ENCODE measurements at places on chromosomes 12 and 14.

- DNase-seq, result no peak
Measured at GRCh38 chr12:113436586-113436985, 14.4 kb downstream of the SDSL start.

GRCh38 chr12:70664465-70664881, 27.2 kb upstream of the PTPRB start:
- DNase-seq, result peak; percentile 7

- DNase-seq, result no peak
Measured at GRCh38 chr12:97754306-97754705, 291.7 kb downstream of the RMST start.

GRCh38 chr12:132085291-132085635, 58.9 kb downstream of the DDX51 start:
- DNase-seq, result no peak

GRCh38 chr12:124762791-124763593, 100.7 kb downstream of the SCARB1 start:
- no peak for DNase-seq

- peak; percentile 90 for DNase-seq
Measured at GRCh38 chr12:95796225-95796981, 5.8 kb upstream of the NTN4 start.

DNA sequence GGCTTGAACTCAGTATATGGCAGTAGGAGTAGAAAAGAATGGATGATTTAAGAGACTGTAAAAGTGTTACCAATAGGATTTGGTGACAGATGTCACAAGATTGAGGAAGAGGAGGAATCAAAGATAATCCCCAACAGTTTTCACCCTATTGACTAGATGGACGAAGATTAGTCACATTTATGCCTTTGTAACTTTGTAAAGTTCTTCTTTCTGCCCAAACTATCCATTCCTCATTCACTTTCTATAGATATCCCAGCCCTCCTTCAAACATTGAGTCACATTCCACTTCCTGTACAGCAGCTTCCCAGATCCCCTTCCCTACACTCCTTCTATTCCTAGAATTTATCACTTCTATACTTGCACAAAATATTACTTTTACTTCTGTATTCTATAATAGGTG, 207.9 kb downstream of the BTG1 start:
- DNase-seq, result no peak

DNA sequence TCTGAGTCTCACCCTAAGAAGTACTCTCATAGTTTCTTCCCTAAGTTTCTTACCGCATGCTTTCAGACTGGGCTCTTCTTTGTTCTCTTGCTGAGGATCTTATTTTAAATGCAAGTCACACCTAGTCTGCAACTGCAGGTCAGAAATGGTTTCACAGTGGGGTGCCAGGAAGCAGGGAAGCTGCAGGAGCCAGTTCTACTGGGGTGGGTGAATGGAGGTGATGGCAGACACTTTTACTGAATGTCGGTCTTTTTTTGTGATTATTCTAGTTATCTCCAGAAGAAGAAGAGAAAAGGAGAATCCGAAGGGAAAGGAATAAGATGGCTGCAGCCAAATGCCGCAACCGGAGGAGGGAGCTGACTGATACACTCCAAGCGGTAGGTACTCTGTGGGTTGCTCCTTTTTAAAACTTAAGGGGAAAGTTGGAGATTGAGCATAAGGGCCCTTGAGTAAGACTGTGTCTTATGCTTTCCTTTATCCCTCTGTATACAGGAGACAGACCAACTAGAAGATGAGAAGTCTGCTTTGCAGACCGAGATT, 1.7 kb downstream of the FOS start:
- DNase-seq, result no peak

DNA sequence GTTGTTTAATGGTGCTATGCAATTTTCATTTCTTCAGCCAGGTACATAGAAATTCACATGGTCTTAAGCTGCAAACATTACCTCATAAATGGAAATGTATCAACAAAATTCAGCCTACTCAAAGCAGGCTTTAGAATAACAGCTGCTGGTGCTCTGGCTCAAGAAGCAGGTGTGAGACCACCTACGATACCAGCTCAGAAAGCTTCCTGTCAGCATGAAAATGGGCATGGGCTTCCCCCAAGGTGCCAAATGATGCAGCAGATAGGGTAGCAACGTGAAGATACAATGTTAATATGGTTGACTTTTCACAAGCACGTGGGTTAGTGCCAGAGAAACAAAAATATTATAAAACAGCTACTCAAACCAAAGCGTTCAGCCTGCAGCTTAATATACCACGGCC, 343.4 kb upstream of the PRICKLE1 start:
- no peak for DNase-seq

GRCh38 chr12:91767237-91767636, 378.4 kb downstream of the BTG1 start:
- no peak for DNase-seq

DNA sequence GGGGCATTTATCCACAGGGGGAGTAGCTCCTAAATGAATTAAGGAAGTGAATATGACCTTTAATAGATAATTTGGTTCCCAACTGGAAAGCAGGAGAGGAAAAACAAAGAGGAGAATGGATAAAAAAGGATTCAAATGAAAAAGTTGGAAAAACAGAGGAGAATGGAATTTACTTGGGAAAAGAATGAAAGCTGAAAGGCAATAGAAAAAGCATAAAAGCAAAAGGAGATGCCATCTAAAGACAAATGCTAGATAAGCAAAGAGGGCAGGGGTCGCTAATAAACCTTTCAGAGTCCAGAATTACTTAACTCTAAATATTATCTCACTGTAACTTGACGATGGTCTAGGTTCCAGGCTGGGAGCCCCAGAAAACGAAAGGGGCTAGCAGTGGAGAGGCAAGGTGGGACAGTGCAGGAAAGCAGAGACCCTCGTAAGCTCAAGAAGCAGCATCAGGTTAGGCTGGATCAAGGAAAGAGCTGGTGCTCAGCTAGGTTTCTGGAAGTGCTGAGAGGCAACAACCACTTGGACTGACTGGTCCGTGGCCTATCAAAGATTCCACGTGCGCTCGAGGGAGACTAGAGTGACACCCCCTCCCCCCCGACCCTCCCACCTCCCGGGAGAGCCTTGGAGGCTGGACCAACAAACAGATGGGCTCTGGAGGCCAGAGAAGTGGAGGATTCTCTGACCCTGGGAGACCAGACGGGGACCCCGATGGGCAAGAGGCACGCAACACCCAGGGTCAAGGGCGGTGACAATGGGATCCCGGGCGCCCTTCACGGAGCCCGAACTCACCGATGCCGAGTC, 1.2 kb downstream of the SLC2A13 start:
- no peak for DNase-seq

DNA sequence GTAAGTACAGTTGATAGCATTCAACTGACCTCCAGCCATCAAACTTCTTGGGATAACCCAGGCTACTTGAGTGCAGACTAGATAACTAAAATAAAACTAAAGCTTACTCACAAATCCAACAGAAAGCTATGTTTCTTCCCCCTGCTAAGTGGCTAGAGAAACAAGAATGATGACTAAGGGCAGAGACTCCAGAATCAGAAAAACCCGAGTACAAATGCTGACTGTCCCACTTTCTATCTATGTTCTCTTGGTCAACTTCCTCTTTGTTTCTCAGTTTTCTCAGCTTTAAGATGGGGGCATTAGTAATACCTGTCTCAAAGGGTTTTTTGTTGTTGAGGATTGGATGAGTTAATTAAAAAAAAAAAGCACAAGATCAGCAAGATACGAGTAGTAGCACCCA, 6.1 kb upstream of the NUAK1 start:
- no peak for DNase-seq

DNA sequence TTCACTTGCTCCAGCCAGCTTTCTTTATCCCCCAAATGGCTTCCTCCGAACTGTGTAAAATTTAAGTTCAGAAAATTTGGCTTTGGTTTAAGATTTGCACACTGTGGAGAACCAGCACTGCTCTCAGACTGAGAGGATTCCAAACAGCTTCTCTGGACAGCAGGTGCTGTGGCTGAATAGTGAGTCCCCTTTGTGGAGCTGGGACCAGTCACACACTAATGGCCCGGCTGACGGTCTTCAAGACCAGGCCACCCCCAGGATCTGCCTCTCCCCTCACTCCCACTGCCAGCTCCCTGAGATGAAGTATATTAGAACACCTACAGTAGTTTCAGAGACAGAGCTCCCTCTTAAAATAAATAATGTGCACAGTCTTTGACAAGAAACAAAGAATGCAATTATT, 267.3 kb downstream of the BCAT1 start:
- DNase-seq, result no peak

DNA sequence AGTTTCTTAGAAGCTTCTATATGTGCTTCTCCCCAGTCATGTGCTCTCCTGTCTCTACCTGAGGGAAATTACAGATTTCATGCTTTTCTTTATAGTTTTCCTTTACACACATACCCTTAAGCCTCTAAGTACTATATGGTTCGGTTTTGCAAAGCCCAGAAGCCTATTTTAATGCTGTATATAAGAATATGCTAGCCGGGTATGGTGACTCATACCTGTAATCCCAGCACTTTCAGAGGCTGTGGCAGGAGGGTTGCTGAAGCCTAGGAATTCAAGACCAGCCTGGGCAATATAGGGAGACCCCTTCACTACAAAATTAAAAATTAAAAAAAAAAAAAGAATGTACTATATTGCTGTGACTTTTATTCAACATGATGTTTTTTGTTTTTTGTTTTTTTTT, 15.4 kb downstream of the DGLUCY start:
- no peak for DNase-seq

GRCh38 chr14:100015251-100015655, 50.0 kb upstream of the EVL start:
- peak; percentile 6 for DNase-seq

DNA sequence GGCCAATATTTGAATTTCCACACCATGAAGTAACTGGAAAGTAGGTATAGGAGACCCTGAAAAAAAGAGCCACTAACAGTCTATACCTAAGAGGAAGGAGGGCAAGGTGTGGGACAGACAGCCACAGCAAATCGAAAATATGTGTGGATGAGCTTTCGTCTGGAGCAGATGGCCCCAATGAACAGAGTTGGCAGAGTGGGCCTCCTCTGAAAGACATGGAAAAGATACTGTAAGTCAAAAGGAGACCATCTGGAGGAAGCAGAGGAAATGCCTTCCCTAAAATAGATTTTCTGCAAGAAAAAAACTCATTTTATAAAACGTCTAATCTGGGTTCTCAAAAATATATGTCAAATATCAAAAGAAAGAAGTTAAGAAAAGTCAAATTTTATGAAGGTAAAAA, 157.2 kb upstream of the PRKD1 start:
- DNase-seq, result no peak

GRCh38 chr14:48129472-48129871, 454.1 kb upstream of the MDGA2 start:
- no peak for DNase-seq

GRCh38 chr14:80278293-80279023, 67.2 kb upstream of the DIO2 start:
- DNase-seq, result peak; percentile 80

Data from renal cortical epithelial cell (primary cell).